ENCODE measurements at places on chromosomes 4 and X. TPM values are rescaled to one million over a fixed set of nuclear protein-coding genes. Genes with fewer than 3 reads are reported as not detected.

- DNase-seq: peak; percentile 0
Observed at GRCh38 chrX:112731793-112732192, 52.1 kb upstream of the LHFPL1 start.

GRCh38 chrX:70480660-70481018 lies 36.0 kb downstream of the DLG3 start:
- DNase-seq: peak; percentile 61

DNA sequence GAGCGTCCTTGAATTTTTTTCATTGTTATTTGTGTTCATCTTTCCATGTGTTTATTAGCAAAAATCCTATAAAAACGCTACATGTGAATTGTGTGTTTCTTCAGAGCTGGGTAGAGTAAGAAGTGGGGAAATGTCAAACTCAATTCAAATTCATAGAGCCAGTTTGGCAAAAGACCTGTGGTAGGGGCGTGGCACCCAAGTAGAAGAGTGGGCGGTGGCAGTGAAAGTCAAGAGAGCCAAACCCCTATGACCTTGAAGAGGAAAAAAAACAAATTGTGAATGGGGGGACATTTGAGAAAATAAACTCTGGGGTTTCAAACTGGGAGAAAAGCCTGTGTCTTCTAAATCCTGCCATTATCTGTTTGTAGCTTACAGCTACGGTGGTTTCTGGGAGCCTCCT lies 4.4 kb upstream of the FOXO4 start:
- DNase-seq: no peak

GRCh38 chr4:19791422-19792123 lies 460.1 kb upstream of the SLIT2 start:
- peak; percentile 23 for DNase-seq

- DNase-seq: no peak
Observed at GRCh38 chr4:7703688-7704087, 236.0 kb downstream of the AFAP1 start.

GRCh38 chrX:17552044-17552650 lies 177.1 kb downstream of the NHS start:
- DNase-seq: no peak

GRCh38 chr4:24921491-24921890 lies 8.6 kb upstream of the CCDC149 start:
- no peak for DNase-seq

GRCh38 chrX:38110231-38110630 lies 103.9 kb downstream of the SYTL5 start:
- DNase-seq: peak; percentile 13

DNA sequence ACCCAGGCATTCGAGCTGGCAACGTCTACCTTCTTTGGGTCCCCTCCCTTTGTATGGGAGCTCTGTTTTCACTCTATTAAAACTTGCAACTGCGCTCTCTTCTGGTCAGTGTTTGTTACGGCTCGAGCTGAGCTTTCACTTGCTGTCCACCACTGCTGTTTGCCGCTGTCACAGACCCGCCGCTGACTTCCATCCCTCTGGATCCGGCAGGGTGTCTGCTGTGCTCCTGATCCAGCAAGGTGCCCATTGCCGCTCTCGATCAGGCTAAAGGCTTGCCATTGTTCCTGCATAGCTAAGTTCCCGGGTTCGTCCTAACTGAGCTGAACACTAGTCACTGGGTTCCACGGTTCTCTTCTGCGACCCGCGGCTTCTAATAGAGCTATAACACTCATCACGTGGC lies 183.5 kb upstream of the GALNTL6 start:
- DNase-seq: no peak

- DNase-seq: no peak
Observed at GRCh38 chr4:2765832-2766526, 9.8 kb upstream of the TNIP2 start.

GRCh38 chrX:131752493-131753198 lies 208.8 kb downstream of the OR13H1 start:
- peak; percentile 93 for DNase-seq

DNA sequence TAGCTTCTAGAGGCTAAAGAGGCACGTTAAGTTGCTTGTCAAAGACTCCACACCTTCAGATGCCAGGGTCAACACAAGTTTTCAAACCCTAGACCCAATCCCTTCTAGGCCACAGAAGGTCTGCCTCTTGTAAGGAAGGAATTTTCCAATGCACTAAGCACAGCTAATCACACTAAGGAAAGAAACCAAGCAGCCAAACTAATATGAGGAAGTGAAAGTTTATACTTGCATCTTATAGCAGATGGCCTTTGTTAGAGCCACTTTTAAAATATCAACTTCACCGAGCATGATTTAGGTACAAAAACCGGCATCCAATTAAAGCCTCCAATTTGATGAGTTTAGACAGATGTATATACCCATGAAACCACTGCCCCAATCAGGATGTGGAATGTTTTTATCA lies 9.9 kb downstream of the FHL1 start:
- no peak for DNase-seq

- no peak for DNase-seq
Observed at GRCh38 chrX:148536961-148537360, 36.5 kb downstream of the AFF2 start.

GRCh38 chr4:166277853-166278252 lies 404.8 kb downstream of the TLL1 start:
- peak; percentile 17 for DNase-seq

DNA sequence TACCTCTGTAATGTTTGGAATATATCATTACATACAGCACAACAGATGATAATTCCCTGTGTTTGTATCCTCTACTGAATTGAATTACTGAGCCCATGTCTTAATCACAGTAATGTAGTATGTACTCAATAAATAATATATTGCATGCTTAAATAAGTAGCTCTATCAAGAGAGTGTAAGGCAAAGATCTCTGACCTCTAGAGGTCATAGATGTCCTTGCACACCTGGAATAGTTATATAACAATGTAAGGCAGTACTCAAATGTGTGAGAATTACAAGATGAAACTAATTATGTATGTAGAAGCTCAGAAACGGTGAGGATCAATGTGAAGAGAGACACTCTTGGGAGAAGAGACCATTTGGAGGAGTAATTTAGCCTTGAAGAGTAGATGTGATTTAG lies 14.3 kb upstream of the GCNA start:
- DNase-seq: no peak

DNA sequence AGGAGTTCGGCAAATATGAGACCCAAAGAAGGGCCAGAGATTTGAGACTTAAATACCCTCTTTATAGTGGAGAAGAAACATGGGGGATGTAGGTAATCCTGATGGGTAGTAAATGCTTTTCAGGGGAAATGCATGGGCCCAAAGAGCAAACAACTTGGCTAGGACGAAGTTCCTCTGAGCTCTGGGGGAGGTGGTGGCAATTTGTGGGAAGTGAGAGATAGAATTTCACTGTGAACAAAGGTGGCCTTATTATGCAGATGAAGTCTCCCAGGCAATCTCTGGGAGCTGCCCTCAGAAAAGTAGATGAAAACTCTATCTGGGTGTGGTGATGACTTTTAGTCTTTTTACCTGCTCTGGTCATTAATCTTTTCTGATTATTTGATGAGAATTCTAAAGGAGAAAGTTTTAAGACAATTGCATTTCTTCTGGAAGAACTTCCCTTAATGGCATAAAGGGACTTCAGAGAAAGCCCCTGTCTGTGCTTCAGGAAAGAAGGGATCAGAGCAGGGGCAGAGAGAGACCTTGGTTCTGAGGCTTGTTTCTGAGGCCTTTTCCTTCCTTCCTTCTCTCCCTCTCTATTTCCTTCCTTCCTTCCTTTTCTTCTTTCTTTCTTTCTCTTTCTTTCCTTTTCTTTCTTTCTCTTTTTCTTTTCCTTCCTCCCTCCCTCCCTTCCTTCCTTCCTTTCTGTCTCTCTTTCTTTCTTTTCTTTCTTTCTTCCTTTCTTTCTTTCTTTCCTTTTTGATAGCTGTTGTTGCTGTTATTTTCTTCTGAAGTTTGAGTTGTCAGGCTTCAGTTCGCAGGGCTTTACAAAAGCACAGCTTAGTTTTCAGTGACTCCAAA lies 37.5 kb upstream of the MAOA start:
- no peak for DNase-seq

DNA sequence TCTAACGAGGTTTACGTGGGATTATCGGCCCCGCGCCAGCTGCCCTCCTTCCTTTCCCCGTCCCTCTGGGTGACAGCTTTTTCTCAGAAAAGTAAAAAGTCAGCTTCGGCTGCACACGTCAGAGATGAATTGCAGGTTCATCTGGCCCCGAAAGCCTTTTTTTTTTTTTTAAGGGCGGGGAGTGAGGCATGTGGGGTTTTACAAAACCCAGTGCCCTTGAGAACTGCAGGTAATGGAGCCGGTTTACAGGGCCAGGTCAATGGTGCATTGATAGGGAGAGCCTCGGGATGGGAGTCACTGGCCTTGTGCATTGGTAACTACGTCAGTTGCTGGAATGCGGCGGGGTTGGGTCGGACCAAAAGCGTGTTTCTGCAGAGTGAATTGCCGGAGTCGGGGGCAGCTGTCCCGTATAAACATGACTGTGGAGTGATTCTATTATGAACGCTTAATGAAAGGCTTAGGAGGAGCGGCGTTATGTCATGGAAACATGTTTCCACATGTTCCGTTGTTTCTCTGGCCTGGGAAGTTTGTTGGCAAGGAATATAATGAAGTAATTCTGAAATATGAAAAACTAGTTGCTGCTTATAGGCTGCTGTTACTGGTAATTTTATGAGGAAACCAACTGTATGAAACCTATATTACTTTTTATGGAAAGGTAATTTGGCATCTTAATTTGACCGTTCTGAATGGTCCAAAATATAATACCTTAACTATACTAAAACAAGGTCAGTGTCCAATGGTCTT lies 1.1 kb downstream of the HSPA4L start:
- peak; percentile 63 for DNase-seq

GRCh38 chrX:143648705-143649104 lies 12.8 kb upstream of the SLITRK4 start:
- DNase-seq: no peak

GRCh38 chr4:70651864-70652506 lies 14.3 kb downstream of the JCHAIN start:
- DNase-seq: peak; percentile 55

DNA sequence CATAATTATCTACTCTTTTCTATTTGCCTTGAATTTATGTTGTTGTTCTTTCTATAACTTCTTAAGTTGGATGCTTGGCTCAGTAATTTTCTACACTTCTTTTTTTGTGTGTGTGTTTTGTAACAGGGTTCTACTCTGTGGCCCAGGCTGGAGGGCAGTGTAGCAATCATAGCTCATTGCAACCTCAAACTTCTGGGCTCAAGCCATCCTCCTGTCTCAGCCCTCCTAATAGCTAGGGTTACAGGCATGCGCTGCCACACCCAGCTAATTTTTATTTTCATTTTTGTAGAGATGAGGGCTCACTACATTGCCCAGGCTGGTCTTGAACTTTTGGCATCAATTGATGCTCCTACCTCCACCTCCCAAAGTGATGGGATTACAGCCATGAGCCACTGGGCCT lies 20.7 kb upstream of the UCHL1 start:
- no peak for DNase-seq

The IBSP gene
- total RNA-seq: not detected

The GYPA gene
- not detected for total RNA-seq

The LAP3 gene
- 115 TPM for total RNA-seq

The TEX13D gene
- total RNA-seq: not detected

The SLC34A2 gene
- total RNA-seq: not detected

The PNCK gene
- 0.32 TPM for total RNA-seq

The MTMR8 gene
- 0.43 TPM for total RNA-seq

The CT45A3 gene
- not detected for total RNA-seq
